ENCODE measurements at places on chromosomes 3 and 15.

- DNase-seq = no peak
Observed at GRCh38 chr15:61661791-61662190, 398.5 kb downstream of the VPS13C start.

- DNase-seq = no peak
Observed at GRCh38 chr3:105997800-105998526, 129.2 kb upstream of the CBLB start.

DNA sequence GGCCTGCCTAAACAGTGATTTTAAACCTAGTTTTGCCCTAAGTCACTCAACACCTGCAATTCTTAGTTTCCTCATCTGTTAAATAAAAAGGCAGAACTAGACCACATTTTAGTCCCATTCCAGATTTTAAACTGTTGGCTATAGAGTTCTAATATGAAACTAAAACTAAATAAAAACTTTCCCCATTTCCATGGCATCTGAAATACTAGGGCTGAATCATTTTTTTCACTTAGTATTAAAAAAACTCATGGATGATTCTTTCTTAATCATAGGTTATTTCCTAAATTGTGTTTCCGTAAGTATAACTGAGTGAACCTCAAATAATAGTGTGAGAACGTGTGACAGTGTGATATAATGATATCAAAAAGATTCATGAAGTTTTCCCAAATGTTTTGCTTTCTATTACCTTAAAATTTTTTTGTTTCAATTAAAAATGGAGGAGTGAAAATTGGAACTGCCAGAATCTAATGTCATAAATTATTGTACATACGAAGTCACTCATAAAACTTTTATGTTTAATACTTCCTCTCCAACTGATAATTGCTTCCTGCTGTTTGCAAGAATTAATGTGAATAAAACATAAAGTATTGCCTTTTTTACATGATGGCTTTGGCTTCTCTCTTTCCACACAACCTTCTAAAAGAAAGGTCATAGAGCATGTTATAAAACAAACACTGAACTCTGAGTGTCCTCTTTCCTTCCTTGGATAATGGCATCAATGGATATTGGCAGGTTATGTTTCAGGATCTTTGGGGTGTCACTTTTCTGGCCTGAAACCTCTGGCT, 315.1 kb upstream of the MME start:
- DNase-seq = no peak

DNA sequence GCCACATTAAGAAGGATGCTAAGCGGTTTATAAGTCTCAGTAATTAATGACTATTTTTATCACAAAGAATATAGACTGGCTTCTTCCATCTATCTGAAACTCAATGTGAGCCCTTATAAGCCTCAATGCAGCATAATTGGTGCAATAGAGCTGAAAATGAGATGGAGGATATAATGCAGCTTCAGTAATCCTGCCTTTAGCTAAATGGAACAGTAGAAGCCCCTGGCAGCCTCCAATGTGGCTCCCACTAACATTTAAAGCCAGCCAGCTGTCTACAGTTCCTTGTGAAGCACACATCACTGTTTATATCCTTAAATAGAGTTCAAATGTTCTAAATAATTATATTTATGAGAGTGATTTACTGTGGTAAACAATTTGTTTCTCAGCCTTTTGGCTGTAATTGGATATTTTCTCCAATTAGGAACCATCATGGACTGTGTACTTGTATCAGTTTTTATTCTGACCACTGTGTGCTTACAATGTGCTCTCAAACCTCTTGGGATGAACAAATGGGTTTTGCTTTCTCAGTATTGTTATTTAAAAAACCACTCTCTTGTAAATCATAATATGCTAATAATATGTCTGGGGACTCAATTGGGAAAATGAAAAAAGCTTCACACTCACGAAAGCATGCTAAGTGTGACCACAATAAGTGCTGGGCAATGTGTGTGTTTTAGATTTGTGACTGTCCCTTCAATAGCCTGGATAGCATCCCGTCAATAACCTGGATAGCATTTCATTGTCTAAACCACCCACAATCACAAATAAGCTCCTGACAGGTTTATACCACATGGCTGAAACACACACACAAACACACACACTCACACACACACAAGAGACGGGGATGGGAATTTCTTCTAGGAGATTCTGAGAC, 366.6 kb downstream of the GBE1 start:
- DNase-seq = no peak

- DNase-seq = no peak
Observed at GRCh38 chr3:115646027-115646690, 22.8 kb downstream of the GAP43 start.

Measured in stimulated activated CD4-positive, alpha-beta T cell treated with anti-CD3 and anti-CD28 coated beads, Interleukin-1b, Interleukin-23, amount 100 ng/mL, for 1 hour (primary cell).